Glutamatergic neuron (in vitro differentiated cells): ENCODE measurements at places on chromosomes 3 and 15.

DNA sequence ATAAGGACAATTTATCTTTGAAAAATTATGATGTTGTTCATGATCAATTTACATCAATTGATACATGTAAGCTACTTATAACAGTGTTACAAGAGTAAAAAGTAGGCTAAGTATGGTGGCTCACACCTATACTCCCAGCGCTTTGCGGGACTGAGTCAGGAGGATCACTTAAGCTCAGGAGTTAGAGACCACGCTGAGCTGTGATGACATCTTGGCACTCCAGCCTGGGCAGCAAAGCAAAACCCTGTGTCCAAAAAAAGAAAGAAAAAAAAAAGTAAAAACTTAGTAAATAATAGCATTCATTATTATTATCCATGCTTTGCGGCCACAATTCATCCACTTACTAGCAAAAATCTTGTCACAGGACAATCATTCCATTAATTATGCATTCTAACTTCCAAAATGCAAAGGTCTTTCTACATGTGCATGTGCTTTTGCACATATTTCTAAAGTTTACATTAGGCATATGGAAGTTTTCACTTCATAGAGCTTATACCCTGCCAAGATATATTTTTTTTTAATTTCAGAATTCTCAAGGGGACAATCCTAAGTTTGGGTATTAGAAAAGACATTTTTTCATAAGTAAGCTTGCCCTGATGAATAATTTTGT, 243.3 kb upstream of the RARB start:
- DNase-seq: no peak

DNA sequence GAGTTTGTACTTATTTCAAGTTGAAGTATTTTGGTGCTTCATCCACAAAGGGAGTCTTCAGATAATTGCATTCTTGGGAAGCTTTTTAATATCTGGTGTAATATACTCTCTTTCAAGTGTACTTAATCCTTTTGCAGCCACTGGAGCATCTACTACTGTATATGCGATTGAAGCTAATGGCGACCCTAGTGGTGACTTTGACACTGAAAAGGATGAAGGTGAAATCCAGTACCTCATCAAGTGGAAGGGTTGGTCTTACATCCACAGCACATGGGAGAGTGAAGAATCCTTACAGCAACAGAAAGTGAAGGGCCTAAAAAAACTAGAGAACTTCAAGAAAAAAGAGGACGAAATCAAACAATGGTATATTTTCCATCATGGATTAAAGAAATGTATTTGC, 42.6 kb downstream of the CHD2 start:
- no peak for DNase-seq

DNA sequence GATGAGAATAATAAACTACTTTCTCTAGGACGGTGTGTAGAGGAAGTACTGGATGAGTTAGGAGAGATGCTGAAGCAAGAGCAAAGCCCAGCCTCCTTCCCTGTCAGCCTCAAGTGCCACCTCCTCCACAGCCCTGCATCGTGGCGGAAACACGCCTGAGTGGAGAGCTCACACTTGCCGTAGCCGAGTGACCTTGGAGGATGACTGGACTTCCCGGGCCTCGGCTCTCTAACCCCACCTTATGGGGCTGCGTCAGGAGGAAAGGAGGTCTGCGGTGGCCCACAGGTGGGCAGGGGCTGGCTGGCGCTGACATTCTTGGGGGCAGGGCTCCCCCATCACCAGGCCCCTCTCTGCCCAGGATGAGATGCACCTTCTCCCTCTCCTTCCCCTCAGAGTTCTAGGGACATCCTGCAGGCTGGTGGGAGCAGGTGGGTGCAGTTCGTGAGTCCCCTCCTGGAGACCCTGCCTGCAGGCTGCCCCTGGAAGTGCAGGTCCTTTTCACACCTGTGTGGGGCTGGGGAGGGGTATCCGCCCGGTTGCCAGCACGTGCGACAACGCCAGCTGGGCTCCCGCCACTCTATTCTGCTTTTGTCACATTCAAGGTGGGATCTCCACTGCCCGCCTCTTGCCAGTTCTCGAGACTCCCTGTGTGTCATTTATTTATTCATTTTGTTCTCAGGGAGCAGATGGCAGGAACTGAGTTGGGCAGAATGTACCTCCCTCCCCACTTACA, 175.2 kb downstream of the MEGF11 start:
- no peak for DNase-seq

DNA sequence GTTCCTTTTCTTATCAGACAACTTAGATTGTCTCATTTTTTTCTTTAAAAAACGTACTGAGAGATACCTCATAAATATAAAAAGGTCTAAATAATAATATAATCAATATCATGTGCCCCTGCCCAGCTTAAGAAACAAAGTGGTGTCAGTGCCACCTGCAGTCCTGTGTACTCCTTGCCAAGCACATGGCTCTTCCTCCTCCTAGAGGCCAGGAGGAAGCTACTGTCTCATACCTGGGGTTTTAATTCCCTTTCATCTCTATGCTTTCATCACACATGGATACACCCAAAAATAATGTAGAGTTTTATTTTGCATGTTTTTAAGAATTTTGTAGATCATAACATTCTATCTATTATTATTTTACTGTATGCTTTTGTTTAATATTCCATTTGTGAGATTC, 98.6 kb upstream of the C15orf61 start:
- no peak for DNase-seq

- DNase-seq: no peak
Measured at GRCh38 chr3:132351222-132351806, 34.1 kb downstream of the ACP3 start.

DNA sequence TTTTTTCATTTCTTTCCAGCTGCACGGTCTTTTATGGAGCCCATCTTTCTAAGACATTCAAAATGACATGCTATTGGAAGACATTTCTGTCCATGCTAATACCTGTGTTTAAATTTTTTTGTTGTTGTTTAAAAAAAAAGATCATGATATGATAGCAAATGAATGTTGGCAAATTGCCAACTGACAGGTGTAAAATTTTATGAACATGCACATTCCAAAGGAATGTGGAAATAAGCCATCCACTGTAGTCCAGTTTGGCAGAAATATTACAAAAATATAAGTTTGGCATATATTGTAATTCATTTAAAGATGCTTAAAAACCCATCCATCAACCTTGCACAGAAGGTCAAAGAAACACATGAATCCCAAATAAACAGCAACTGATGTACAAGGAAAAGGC, 75.6 kb upstream of the WNT5A start:
- no peak for DNase-seq

DNA sequence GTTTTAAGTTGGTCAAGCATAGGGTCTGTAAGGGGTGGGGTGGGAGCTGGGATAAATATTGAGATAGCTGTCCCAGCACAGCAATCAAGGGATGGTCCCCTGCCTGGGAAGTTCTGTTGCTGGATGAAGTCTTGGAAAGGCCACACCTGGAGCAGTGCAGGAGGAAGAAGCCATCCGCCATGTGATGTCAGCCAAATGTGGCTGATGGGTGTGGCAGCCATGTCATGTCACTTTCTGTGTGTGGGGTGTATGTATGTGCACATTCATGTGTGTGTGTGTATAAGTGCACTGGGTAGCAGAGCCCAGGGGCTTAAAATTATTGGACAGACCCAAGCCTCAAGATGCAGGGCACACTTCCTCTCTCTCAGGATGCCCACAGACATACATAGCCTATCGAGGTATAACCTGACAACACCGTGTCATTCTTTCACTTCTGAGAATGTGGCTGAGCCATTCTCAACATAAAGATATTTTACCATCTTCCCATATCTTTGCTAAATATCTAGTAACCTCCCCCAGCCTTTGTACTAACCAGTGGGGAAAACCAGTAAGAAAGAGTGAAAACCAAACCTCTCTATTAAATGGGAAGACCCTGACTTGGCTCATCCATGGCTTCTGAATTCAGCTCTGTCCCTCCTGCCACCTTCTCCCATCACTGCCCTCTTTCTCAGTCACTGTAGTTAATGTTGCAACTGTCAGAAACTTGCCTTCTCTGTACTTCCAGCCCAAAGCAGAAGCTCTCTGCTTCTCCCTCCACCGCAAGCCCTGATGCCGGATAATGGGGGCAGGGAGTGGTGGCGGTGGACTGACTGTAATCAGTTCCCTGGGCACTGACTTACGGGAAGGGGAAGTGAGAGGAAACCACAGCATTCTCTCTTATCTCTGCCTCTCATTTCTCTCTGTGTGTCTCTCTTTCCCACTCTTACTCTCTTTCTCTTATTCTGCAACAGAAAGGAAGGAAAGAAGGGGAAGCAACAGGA, 11.2 kb downstream of the TNFSF10 start:
- no peak for DNase-seq
